ENCODE measurements at places on chromosomes 13 and 19.

DNA sequence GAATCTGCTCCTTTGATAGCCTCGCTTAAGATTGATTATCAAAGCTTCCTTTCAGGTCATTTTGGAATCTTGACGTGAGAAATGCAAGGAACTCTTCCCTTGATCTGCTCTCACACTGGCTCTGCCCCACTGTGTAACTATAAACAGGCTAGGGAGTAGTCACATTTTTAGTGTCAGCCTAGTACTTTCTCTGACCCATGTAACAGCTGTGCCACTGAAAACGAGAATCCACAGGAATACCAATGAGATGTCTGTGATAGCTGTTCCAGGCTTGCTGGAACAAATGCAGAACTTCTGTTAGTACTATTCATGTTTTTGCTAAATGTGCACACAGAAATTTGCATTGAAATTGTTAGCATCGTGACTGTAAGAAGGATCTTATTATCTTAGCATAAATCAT, 221.3 kb downstream of the MYO16 start:
- DNase-seq: no peak

DNA sequence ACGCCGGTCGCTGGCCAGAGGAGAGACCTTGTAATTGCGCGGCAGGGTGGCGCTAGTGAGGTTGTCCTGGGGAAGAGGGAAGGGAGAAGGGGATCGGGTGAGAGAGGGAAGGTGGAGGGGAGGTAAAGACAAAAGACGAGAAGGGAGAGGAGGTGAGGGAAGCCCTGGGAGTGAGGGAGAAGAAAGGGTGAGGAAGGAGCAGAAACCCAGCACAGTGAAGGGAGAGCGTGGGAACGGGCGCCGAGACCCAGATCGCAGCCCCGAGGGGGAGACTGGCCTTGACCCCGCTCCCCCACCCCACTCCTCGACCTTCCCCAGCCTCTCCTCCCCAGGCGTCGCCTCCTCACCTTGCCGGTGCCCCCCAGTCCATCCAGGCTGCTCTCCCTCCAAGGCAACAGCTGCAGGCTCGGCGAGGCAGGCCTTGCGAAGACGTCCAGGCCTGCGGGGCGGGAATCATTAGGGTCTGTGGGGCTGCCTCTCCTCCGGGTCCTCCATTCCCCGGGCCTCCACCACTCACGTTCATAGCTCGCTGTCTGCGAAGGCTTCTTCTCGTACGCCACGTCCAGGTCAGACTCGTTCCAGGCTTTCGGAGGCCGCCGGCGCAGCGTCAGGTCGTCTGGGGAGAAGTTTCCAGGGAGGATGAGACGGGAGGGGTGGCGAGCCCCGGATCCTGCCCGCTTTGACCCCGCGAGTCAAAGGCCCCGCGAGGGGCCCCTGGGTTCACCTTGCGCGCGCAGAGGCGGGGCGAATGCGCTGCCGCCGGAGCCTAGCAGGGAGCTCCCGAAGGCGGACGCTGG, 8.8 kb downstream of the PPP1R13L start:
- no peak for DNase-seq

DNA sequence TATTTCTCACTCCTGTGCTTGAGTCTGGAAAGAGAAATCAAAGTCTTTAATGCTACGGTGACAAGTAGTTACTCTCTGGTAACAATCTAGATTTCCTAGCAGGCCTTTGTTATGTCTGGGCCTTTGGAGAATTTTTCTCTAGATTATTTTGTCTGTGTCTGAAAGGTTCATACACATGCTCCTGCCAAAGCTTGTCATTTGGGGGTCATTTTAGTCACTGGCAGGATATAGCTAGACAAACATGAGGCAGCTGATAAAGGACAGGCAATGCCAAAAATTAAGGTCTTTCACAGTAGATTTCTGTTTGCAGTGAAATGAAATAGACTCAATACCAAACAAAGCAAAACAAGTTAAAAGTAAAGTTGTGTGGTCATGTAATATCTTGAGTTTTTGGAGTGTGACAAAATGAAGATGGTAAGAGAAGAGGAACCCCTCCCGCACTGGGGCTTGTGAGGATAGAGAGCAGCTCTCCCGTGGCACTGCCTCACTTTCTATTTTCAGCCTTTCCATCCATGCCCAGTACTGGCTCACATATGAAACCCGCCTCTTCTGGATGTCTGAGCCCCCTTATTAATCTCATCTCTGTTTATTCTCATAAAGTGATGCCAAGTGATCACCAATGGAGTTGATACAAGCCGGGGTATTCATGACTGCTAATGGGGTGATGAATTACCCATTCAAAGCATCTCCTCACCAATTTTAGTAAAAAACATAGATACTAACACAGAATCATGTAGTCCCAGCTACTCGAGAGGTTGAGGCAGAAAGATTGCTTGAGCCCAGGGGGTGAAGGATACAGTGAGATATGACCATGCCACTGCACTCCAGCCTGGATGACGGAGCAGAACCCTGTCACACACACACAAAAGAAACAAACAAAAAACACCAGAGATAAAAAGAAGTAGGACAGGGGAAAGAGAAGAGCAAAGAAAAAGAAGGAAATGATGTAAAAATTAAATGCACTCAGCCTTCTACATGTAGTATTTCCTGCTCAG, 389.3 kb downstream of the FGF14 start:
- no peak for DNase-seq

- DNase-seq: no peak
Observed at GRCh38 chr13:36770741-36771140, 48.3 kb upstream of the RFXAP start.

DNA sequence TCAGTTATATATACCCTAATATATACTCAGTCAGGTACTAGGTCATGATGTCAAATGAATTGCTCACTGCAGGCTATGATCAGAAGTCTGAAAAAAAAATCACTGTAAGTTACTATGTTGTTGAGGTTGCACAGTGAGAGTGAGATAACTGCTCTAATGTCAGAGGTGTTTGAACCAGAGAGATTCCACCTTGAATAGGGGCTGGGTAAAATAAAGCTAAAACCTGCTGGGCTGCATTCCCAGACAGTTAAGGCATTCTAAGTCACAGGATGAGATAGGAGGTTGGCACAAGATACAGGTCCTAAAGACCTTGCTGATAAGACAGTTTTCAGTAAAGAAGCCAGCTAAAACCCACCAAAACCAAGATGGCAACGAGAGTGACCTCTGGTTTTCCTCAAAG, 10.2 kb downstream of the EPSTI1 start:
- DNase-seq: no peak

DNA sequence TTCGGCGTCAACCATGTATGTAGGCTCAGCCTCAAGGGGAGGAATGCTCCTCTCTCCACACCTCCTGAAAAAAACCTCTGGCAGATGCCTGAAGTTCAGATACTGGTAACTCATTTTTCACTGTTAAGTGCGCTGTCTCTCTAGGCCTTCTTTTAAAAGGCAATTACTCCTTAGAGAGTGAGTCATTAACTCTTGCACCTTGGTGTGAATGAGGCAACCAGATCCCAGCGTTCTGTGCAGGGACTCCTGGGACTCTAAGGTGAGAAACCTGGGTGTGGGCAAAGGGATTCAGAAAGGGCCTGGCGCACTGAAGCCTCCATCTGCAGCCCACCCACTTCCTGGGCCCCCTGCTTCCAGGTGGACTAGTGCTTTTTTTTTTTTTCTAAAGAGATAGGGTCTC, 71.7 kb downstream of the SIAH3 start:
- DNase-seq: no peak

DNA sequence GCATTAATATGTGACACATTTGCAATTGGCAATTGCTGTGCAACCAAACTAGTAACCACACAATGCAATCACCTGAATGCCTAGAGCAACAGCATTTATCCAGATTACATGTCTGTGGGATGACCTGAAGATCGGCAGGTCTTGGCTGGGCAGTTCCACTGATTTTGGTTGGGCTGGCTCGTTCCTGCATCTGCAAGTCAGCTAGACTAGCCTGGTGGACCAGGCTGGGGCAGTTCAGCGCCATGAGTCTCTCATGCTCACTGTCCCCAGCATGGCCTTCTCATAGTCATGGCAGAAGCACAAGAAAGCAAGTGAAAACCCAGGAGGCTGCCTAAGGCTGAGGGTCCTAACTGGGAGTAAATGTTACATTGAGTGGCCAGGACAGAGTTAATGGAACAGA, 229.1 kb upstream of the TSHZ3 start:
- DNase-seq: no peak

DNA sequence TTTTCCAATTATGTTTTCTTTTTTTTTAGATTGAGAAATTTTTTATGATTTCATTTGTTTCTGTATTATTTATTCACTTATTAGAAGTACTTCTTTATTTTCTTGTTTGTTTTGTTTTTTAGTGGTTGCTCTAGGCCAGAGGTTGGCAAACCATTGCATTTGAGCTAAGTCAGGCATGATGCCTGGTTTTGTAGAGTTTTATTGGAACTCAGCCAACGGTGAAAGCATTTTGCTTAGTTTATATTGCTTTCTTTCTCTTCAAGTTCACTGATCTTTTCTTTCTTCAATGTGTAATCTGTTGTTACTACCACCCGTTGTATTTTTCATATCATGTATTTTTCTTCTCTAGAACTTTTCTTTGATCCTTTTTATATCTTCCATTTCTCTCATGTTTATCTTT, 19.7 kb downstream of the ZNF567 start:
- DNase-seq: no peak

DNA sequence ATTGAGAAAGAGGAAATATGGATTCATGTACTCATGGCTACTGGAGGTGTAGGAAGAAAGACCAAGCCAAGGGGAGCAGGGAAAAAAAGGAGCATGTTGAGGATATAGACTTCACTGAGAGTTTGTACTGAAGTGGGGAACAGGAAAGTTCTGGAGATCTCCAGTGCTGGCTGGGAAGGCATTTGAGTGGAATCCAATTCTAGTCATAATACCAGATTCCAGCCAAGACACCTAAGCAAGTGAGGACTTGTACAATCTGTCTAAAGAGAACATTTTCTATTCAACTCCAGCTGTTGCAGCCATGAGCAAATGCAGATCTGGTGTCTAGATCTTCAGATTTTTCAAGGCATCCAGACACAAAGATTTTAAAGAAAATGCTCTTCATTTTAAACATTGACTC, 412.5 kb downstream of the OXGR1 start:
- DNase-seq: no peak

- no peak for DNase-seq
Observed at GRCh38 chr13:25686831-25687470, 315.2 kb downstream of the ATP8A2 start.

GRCh38 chr13:60787083-60787482, 390.1 kb downstream of the TDRD3 start:
- no peak for DNase-seq

GRCh38 chr13:107421951-107422350, 793.4 kb downstream of the LIG4 start:
- DNase-seq: no peak

DNA sequence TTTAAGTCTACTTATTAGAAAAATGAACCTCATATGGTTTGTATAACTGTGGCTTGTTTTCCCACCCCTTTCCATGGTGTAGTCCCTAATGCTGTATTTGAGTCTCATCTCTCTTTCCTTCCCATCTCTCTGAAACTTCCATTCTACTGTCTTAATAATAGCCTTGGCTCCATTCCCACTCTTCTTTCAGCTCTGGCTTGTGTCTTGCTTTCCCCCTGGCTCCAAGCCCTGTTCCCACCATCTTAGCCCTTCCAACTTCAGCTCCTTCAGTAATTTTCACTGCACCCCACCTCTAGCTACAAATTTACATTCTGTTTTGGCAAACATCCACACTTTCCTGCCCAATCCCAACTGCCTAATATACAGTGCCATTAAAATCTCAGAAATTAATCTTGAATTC, 137.5 kb downstream of the SLITRK6 start:
- DNase-seq: no peak

All from activated CD4-positive, alpha-beta T cell treated with anti-CD3 and anti-CD28 coated beads for 4 hours (primary cell).